ENCODE measurements at places on chromosomes 1 and 21.

DNA sequence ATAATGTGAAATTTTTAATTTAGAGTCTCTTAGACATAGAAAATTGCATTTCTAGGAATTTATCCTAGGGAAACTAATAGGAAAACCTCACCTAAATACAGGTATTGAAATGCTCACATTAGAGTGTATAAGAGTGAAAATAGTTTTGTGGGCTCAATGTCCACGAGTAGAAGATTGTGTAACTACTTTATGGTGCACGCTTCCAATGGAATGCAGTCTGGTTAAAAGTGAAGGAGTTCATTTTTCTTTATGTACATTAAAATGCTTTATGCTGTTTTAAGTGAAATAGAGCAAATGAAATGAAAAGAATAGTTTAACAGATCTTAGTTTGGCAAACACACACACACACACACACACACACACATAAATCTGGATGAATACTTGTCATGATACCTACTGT, 278.2 kb downstream of the USP25 start:
- DNase-seq, result no peak

DNA sequence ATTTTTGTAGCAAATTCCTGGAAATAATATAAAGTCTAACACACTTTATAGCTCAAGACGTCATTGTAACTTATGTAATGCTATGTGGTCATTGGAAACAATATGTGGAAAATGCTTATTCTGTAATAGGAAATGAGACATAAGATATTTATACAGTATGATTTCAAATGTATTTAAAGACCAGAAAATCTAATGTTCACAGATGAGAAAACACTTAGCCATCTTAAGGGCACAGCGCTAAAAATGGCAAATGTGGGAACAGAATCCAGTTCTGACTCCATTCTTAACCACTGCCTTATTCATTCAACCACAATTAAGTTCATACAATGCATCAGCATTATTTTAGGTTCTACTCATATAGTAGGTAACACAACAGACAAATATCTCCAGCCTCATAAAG, 12.5 kb downstream of the CSDE1 start:
- no peak for DNase-seq

- DNase-seq, result peak; percentile 96
These were observed 5.7 kb downstream of the ARHGEF19 start for GRCh38 chr1:16206547-16207317.

DNA sequence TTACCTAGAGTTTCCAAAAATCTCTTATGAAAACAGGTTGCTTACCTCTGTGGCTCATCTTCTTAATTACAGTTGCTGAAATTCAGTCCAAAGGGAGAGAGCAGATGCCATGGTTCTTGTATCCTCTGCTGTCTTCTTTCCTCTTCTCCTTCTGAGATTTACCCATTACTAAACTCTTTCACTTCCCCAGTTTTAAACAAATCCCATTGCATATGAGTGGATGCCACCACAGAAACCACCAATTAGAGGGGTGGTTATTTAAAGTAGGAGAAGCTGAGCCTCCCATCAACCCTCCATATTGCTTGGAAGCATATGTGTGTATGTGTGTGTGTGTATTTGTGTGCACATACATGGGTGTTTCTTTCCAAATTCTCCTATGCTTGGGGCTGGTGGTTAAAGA, 128.5 kb upstream of the KCNK1 start:
- no peak for DNase-seq

GRCh38 chr1:45913183-45913683, 109.8 kb downstream of the MAST2 start:
- no peak for DNase-seq

- DNase-seq, result peak; percentile 75
These were observed 25.4 kb downstream of the PIGM start for GRCh38 chr1:160006312-160006940.

- DNase-seq, result peak; percentile 1
These were observed 865 bp downstream of the ADPRS start for GRCh38 chr1:36089393-36090121.

GRCh38 chr1:48080331-48081255, 83.4 kb upstream of the TRABD2B start:
- no peak for DNase-seq

GRCh38 chr1:186559601-186560116, 98.7 kb upstream of the PDC start:
- no peak for DNase-seq

DNA sequence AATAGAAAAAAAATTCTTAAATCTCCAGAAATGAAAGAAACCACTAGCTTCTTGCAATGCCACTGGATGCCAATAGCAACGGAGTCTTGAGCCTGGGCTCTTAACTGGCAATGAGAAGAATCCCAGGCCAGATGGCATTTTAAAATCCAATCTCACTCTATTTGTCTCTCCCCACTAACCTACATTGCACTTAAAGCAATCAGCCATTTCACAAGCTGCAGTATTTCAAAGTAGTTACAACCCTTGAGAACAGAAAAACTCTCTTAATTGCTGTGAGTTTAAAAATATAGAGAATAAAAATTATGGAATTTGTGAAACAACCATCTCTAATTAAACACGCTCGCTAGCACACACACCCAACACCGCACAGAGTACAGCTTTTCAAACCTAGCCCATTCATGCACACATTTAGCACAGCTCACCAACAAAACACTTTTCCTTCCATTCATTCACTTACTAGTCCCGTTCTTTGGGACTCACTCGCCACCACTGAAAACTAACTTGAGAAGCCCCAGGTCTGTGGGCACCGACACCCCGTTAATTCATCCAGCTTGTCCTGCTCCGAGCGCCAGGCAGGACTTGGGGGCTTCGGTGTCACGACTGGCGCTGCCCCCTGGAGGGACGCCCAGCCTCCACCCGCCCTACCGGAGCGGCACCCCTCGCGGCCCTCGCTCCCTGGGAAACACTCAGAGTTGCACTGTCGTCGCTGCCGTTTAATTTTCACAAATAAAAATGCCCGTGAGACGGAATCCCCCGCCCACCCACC, 1.0 kb downstream of the DDAH1 start:
- DNase-seq, result no peak

DNA sequence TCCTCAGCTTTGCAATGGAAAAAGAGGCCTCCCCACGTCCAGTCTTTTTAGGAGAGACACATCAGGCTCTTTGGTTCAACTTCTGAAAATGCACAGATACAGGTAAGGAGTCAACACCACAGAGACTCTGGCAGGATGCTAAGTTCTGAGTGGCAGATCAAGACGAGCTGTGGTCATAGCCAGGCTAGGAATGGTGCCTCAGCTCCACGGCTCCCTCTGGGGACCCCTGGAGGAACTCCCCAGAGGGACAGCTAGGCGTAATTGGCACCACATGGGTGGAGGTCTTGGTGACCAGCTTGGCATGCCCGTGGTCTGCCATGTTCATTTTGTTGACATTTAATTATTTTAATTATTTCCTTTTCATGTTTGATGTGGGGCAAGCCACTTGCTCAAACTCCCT, 206.1 kb downstream of the KAZN start:
- DNase-seq, result no peak

- no peak for DNase-seq
These were observed 51.4 kb upstream of the SIM2 start for GRCh38 chr21:36647279-36648093.

DNA sequence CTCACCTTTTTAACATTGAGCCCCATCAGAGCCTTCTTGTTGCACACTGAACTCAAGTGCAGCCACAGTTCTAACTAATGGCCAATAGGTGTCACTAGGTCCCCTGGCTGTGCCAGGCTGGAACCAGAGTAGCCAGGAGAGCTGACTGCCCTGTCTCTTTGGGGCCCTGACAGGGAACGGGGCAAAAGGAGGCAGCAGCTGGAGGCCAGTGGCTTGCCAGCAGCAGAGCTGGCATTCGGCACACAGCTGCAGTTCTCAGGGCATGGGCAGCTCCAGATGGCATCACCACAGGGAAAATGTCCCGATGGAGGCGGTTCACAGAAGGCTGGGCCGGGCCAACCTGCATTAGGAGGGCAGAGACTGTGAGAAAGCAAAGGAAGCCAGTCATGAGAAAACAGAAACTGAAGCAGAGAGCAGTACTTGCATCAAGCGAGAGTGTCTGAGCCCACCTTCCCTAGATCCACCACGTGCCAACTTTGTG, 188.6 kb downstream of the FCRL5 start:
- DNase-seq, result no peak

- DNase-seq, result no peak
These were observed 251.8 kb downstream of the RYR2 start for GRCh38 chr1:237293804-237294203.

DNA sequence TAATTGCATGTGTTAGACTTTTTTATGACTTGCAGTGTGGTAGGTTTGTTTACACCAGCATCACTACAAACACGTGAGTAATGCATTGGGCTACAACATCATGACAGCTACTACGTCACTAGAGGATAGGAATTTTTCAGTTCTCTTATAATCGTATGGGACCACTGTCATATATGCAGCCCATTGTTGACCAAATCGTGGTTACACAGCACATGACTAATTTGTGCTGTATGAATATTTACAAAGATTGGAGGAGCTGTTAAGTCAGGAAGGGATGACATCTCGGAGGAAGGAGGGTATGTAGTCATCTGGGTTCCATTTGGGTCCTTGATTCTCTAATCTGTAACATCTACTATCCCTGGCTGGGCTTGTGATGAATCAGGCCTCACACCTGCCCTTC, 270.9 kb downstream of the TNR start:
- DNase-seq, result no peak

DNA sequence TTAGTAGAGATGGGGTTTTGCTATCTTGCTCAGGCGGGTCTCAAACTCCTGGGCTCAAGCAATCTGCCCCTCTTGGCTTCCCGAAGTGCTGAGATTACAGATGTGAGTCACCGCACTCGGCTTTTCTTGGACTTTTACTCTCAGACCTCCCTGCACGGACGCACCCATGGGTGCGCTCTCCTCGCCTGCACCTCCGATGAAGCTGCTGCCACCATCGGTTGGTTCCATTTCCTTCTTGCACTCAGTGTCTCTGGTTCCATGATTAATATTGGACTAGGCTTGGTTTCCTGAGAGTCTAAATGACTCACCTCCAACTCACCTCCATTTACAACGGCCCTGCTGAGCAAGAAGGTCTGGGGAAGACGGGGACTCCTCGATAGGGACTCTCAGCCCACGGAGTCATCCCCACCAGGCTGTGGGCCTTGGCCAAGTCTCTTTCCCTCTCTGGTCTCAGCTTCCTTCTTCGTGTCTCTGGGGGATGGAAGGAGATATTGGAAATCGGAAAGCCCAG, 6.7 kb upstream of the TNFRSF8 start:
- DNase-seq, result no peak

- DNase-seq, result no peak
These were observed 10.6 kb downstream of the ID3 start for GRCh38 chr1:23548704-23549143.

DNA sequence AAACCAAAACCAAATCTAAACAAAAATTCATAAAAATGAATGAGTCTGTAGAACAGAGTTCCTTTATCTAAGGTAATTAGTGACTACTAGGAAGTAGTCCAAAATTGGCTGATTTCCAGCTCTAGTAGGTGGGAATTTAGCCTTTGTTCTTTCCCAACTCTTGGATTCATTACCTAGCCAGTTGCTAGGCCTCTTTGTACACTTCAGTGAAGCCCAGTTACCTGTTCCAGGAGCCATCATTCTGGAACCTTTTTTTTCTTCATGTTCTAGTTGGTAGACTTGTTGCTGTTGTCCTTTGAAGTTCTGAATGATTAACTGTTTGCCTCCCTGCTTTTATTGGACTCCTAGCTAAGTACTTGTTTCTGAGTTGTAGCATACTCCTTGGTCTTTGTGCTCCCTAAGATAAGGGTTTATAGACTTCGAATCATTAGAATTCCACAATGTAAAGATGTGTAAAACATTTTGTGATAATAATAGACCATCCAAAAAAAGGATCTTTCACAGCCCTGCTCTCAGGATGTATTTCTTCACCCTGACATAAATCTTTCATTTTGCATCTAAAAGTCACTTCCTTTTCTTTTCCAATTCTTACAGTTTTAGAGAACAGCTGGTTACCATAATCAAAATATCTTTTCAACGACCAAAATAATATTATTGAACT, 9.8 kb downstream of the PLA2G4A start:
- no peak for DNase-seq

- DNase-seq, result no peak
These were observed 149.3 kb downstream of the ZC3H11B start for GRCh38 chr1:219463636-219464035.

DNA sequence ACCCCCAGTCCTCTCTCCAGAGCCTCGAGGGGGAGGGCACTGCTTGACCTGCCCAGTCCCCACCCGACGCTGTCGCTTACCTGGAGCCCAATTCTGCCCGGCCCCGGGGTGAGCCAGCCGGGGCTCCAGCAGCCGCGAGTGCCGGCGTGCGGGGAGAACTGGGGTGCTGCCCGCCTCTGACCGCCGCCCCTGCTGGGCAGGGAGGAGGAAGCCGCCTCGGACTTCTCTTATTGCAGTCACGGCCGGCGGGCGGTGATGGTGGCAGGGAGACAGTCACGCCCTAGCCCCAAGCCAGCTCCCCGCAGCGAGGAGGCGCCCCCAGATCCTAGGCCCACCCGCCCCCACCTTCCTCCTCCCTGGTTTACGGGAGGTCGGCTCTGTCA, at the start of gene FGR:
FGR (minus strand) TSS at position 201 of the 383 bp plus-strand sequence. CDS start 11,269 bp downstream, outside the sequence.
- no peak for DNase-seq

Data from CD4-positive, alpha-beta T cell treated with Interleukin-2 at 100 ng/mL for 4 hours (primary cell).